ENCODE measurements at places on chromosomes 5 and 9.

DNA sequence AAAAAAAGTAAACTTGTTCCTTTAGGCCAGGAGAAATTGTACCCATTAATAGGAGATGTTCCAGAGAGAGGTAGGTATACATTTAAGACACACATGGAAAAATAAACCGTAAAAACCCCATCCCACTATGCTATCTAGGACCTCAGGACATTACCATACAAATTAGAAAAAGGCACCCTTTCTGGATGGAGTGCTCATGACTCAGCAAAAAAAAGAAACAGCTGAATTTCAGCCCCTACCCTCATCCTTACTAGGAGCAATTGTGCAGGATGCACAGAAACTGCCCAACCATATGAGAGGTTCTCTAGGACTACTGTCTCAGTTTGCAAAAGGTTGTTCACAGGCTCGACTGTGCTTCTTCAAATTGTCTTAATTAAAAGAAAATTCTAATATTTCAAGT lies 368.2 kb downstream of the HINT1 start:
- DNase-seq: no peak

- DNase-seq: no peak
These were observed 320.4 kb upstream of the EFNA5 start for GRCh38 chr5:107990881-107991810.

DNA sequence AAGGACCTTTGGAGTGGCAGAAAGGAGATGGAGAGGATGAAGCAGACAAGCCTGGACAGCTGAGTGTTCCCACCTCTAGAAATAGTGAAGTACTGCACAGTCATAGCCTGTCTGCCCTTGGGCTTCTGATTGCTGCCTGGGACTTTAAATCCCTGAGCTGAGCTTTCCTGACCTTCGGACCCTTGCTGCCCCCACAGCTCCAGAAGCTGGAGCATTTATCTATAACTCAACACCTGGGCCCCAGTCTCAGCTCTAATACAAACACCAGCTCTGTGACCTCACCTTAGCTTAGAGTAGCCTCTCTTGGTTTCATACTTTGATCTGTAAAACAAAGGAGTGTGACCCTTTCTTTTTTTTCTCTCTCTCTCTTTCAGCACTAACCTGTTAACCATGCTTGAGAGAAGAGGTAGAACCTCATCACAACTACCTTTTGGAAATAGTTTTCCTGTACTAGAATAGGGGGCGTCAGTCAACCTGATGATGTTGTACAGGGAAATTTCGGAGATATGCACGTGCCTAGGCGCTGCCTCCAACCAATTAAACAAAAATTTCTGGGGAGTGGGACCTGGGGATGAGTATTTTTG lies 25.4 kb upstream of the ELL2 start:
- no peak for DNase-seq

DNA sequence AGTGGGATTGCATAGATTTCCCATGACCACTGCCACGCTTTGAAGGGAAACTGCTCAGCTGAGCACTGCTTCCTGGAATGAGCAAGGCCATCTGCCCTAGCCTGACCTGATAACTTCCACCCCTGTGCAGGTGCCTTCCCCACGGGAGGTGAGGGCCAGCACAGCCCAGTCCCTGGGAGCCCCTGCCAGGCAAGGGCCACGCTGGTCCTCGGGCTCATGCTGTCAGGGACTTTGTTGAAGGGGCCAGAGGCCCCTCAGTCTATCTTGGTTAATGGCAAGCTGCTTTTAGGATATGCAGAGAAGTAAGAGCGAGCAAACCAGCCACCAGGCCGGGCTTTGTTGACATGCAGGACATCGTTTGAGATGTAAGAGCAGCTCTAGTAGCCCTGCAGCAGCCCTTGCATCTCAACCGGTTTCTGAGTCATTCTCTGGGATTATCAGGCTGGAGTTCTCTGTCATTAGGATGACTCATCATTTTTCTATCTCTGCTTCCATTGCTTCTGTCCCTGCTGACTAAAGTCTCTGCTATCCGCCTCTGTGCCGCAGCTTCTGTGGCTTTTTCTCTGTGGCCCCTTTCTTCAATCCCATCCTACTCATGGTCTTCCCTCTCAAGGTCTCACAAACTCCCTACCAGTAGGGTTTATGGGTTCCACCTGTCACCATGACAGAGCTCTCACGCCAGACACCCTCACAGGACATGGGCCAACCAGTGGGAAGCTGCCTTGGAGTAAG lies 30.6 kb upstream of the IQGAP2 start:
- DNase-seq: no peak

GRCh38 chr5:28707706-28708105 lies 1669.3 kb upstream of the CDH9 start:
- no peak for DNase-seq

GRCh38 chr5:169161022-169161680 lies 139.8 kb downstream of the SLIT3 start:
- no peak for DNase-seq

DNA sequence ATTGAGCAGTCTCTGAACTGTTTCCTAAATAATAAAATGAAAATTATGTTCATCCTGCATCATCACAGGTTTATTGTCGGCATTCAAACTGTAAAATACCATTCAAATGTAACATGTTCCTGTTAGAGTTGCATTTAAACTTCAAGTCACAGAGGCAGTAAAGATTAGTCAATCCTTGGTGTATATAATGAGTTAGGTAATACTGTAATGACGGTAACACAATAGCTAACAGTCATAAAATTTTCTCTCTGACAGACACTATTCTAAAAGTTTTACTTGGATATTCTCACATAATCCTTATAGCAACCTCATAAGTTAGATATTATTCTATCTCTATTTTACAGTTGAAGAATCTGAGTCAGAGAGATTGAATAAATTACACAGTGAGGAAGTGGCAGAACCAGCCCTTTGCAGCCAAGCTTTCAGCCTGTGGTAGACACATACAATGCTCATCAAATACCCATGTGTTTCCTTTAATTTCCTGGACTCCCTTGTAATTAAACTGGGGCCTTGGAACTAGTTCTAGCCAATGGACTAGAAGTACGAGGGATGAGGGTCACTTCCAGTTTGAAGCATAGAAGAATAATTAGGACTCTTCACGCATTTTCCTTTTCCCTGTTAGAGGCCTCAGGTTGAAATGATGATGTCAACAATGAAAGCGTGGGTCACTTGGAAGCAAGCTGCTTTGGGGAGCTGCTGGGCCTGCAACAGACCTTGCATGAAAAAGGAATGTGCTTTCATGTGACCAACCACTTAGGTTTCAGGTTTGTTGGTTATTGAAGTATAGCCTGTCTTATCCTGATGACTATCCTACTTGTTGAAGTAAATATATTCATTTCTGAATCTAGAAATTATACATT lies 12.3 kb upstream of the CAST start:
- no peak for DNase-seq

GRCh38 chr9:32384364-32385151 lies at the start of gene ACO1:
TSS of gene ACO1 (plus strand) at chr9:32384643. CDS start at chr9:32405507, 20,864 bp downstream.
- DNase-seq: peak; percentile 84

- no peak for DNase-seq
These were observed 6.0 kb upstream of the PRRT1B start for GRCh38 chr9:131539223-131539923.

GRCh38 chr5:14299666-14300065 lies 156.5 kb downstream of the TRIO start:
- DNase-seq: no peak

GRCh38 chr5:141757402-141757801 lies 75.4 kb upstream of the ARAP3 start:
- DNase-seq: no peak

GRCh38 chr5:66796305-66797292 lies 200.4 kb downstream of the MAST4 start:
- DNase-seq: no peak

- DNase-seq: no peak
These were observed 176.7 kb downstream of the NXNL2 start for GRCh38 chr9:88711719-88712118.

GRCh38 chr5:180670586-180671359 lies 21.4 kb upstream of the FLT4 start:
- peak; percentile 65 for DNase-seq

DNA sequence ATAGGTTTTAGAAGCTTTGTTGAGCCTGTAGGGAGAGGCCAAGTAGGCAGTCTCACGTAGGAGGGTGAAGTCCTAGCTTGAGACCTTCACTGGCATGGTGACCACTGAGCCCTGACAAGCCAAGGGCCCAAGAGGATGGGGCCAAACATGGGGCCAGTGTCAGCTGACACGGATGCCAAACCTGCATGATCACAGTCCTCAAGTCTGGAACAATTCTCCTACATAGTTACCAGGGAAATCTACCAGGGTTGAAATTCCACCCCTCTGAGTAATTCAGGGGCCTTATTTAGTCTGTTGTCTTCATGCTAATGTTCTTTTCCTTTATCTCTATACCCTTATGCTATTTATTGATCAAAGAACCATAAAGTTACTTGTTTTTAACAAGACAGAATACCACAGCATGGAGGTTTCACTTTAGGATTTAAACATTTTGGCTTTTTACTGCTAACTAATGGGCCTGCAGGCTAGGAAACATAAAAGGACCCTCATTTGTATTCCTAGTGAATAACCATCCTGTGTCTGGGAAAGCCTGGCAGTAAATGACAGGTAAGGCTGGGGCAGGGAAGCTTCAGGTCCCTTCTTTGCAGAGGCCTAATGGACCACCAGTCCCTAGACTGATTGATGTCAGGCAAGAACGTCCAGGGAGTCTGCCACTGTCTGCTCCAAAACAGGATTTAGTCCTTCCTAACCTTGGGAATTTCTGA lies 140.8 kb downstream of the FGF1 start:
- DNase-seq: no peak

Measured in T-helper 2 cell (primary cell).